ENCODE measurements at places on chromosomes 16 and 17.

DNA sequence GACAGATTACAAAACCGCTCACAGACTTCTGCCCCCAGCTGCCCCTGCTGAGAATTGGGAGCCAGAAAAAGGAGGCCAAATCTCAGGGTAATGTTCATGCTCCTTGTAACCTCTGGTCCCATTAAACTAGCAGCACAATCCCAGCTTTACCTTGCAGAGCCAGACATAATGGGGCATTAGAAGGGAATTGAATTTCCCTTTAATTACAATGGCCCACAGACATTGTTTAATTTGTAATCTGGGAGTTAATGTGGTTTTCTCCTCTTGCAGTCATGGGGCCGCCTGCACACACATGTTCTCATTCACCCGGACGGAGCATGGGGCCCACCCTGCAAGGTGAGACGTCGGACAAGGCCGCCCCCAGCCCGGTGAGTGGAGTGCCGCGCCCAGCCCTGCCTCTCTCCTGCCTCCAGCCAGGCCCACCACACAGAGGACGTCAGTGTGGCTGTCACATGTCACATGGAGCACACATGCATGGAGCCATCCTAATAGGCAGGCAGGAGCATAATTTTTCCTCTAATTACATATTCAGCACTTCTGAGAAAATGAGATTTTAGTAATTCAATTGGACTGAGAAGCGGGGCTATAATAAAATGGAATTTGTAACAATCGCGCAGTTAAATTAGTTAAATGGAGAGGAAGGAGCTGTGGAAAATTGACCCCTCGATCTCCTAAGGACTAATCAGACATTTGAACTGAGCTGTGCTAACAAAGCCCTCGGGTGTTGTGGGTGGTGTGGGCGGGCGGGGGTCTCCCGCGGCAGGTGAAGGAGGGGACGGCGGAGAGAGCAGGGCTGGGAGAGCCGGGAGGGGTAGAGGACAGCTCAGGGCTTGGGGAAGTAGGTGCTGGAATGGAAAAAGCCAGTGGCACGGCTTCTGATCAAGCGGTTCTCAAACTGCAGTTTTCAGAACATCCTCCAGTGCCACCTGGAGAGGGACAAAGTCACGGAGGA is 87.7 kb downstream of the ENGASE start:
- no peak for DNase-seq

DNA sequence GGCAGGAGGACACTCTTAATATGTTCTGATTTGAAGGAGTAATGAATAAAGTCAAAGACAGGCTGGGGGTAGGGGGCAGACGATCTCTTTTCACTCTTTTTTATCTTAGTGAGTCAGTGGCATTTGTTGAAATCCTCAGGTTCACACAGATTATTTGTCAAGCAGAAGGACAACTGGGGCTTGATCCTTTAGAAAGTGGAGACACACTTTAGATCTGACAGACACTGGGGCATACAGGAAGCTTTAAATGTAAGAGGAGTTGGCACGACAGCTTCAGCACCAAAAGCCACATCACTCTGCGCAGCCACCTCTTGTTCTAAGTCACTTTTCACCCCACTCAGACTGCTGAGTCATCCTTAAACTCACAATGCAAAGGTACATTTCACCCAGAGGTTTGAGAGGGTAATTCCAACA is 121.5 kb downstream of the STXBP4 start:
- no peak for DNase-seq

- peak; percentile 47 for DNase-seq
Measured at GRCh38 chr17:49108318-49108717, 24.3 kb upstream of the B4GALNT2 start.

- DNase-seq = no peak
Measured at GRCh38 chr16:89237733-89238132, 20.2 kb downstream of the ZNF778 start.

DNA sequence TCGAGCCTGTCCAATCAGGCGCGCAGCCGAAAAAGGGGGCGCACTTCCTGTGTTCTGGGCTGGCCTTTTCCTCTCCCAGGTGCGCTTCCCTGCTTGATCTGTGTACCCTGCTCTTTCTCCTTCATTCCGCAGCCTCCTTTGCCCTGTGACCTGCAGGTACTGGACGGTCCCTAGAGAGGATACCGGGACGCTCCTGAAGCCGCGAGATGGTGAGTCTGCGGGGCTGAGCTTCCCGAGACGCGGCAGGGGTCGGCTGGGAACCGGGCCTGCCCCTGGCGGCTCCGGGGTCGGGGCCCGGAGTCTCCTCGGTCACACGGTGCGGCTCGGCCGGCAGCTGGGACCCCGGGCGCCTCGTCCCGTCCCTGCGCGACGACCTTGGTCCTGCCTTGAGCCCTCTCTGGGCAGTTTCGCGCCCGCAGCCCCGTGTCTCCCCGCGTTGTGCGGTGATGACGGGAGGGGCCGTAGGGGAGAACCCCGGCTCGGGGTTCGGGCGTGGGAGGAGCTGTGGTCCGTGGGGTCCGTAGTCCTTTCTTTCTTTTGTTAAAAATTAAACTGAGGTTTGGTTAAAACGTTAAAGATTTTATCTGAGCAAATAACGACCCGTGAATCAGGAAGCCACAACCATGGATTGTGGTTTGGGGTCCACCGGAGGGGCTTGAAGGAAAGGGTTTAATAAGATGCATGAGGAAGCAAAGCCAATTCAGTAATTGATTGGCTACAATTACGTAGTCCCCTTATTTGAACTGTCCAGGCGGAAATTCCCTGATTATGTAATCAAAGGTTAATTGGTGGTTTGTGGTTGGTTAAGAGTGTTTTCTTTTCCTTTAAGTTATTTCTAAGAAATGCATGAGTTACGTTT is 172.8 kb upstream of the ZNF267 start:
- no peak for DNase-seq

- no peak for DNase-seq
Measured at GRCh38 chr16:23345237-23345636, 43.1 kb downstream of the SCNN1B start.

DNA sequence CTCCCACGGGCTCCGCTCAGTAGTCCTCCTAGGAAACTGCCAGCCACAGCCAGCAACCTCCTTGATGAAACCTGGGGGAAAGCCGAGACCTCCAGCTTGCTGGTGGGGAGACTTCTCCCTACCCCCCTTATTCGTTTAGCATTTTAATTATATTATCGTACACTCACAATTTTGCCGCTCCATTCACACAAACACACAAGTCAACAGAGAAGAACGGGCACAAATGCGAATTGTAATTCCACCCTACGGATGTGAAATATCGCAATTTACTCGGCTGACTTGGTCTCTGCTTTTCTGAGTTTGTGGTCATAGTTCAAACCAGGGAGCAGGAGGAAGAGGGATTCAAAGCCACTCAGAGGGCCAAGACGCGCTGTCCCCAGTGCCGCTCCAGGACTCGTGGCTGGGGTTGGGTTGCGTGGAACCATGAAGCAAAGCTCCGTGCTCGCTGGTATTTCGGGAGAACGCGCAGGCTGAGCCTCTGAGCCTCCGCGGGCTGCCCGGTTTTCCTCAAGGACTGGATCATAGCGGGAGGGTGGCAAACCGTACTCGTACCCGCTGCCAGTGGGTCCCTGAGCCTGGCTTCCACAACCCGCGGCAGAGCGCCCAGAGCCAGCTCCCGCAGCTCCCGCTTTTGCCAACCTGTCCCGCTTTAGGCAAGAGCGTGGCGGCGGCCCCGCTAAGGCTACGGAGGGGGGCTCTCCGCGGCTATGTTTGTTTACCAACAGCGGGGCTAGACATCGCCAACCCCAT is 2.0 kb downstream of the LHX1 start:
- no peak for DNase-seq

- DNase-seq = no peak
Measured at GRCh38 chr16:20803192-20803560, 3.1 kb downstream of the ERI2 start.

DNA sequence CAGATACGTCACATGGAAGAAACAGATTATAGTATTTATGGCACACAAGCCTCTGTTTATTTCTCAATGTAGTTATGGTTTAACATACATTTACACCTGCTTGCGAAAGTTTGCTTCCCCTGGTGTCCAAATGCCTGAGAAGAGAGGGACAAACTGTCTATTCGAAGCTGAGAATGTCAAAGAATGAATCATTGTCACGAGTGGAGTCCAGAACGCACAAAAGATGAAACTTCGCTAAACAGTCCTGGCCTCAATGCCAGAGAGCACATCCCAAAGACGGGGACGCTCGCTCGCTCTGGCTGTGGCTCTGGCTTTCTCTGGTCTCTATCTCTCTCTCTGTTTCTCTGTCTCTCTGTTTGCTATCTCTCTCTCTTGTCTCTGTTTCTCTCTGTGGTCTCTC is 298.8 kb downstream of the FOXL1 start:
- no peak for DNase-seq

- no peak for DNase-seq
Measured at GRCh38 chr16:66901626-66902025, 17.1 kb downstream of the CDH16 start.

- no peak for DNase-seq
Measured at GRCh38 chr17:82483836-82484235, 25.3 kb downstream of the NARF start.

DNA sequence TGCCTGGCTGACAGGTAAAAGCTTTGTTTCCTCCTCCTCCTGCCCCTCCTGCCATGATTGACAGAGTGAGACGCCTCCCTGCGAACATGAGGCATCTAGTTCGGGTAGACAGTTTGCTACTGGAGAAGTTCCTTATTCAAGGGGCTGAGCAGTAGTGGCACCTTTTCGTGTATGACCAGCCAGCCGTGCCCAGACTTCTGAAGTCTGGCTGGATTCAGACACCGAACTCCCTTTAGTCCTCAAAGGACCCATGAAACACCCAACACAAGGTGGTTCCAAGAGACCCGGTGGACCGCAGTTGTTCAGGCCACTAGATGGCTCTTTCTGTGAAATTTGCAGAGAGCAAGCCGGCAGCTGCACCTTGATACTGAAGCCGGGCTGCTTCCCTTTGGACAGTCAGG is 192.8 kb downstream of the XYLT1 start:
- no peak for DNase-seq

GRCh38 chr16:10941127-10941933 is 938 bp downstream of the DEXI start:
- peak; percentile 7 for DNase-seq

GRCh38 chr16:51120730-51121347 is 30.2 kb downstream of the SALL1 start:
- DNase-seq = no peak

DNA sequence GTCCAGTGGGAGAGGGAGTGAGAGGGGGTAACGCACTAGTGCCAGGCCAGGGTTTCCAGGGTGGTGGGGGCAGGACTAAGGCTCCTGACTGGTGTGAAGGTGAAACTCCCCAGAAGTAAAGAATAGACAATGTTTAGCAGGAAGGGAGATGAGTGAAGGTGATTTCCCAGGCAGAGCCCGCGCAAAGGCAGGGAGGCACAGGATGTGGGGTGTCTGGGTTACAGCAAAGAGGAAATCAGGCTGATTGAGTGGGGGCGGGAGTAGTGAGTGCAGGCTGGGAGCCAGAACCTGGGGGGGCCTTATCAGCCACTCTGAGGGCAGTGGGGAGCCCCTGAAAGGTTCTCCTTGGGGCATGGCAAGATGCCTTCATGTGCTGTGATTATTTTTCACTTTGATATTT is 167.5 kb downstream of the UTP18 start:
- no peak for DNase-seq

DNA sequence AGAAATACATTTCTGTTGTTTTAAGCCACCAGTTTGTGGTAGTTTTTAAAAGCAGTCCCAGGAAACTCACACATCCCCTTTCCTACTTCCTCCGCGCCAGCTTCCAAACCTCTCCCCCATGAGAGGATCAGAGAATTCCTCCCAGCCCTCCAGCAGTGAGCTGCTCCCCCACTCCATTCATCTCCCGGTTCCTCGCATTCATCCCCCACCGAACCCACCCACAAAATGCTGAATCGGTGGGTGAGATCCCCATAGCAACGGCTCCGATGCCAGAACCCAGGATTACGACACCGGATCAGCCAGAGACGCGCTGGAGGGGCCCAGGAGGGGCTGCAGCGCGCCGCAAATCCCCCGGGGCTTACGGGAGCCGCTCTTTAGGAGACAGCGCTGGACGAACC is 251.4 kb upstream of the RPL38 start:
- no peak for DNase-seq

DNA sequence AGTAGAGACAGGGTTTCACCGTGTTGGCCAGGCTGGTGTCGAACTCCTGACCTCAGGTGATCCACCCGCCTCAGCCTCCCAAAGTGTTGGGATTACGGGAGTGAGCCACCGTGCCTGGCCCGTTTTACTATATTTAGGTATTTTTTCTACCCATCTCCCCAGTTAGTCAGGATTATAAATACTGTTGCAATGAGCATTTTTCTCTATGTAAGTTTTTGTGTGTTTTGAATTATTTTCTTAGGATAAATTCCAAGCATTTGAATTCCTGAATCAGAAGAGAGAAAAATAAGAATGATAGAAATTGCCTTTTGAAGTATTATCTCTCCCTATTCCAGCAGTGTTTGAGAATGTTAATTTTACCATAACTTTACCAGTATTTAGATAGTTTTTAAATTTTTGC is 36.6 kb downstream of the KIAA0513 start:
- no peak for DNase-seq

DNA sequence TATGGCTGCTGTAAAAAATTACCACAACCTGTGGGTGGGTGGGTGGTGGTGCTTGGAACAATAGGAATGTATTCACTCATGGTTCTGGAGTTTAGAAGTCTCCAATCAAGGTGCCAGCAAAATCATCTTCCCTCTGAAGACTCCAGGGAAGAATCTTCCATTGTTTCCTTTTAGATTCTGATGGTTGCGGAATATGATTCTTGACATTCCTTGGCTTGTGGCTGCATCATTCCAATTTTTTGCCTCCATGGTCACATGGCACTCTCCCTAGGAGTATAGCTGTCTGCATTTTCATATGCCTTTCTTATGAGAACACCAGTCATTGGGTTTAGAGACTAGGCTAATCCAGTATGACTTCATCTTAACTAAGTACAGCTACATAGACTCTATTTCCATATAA is 401.0 kb downstream of the HS3ST3B1 start:
- DNase-seq = no peak

DNA sequence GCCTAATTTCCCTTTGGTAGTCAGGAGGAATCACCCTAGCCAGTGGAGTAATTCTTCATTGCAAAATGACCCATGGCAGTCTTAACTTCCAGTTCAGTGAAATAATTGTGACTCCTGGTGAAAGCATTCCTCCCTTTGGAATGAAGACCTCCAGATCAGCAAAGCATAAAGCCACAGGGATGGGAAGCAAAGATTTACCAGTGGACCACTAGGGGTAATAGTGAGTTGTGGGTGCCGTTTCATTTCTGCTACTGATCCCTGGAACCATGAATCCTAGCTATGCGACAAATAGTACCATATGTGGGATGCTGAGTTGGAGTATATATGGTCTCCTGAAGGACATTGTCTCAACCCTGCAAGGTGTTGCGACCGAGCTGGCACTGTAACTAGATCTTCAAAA is 13.7 kb downstream of the DYNLL2 start:
- no peak for DNase-seq

GRCh38 chr17:180381-181244 is 837 bp downstream of the DOC2B start:
- no peak for DNase-seq
